GM23338 (cell line): ENCODE measurements at places on chromosomes 12 and 14.

DNA sequence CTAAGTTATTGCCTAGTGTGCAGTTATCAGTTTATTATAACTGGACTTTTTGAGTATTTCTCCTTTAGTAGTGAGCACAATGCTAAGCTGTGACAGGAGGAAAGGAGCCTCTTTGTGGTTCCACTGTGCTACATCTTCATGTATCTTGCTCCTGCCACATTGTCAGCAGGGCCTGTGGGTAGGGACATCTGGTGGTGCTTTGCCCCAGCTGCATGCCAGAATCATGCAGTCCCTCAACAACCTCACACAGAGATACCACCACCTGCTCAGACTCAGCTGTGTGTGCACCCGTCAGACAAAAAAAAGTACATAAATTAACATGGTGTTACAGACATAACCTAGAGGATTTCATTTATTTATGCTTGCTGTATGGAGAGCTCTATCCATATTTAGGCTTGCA is 51.1 kb downstream of the MIS18BP1 start:
- DNase-seq = peak; percentile 43

DNA sequence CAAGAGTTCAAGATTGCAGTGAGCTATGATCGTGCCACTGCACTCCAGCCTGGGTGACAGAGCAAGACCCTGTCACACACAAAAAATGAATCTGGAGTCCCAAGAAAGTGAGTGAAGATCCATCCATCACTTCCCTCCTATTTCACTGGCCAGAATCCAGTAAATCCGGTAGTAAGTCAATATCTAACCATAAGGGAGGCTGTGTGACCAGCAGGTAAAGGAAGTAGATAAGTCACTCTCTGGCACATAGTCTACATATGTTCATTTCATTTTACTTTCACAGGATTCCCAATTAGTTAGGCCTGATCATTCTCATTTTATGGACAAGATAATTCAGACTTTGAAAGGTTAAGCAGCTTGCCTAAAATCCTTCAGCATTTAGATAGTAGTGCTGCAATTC is 11.9 kb upstream of the TCP11L2 start:
- no peak for DNase-seq

- DNase-seq = no peak
These were observed 2.6 kb downstream of the IRAK3 start for GRCh38 chr12:66191547-66192126.

- no peak for DNase-seq
These were observed 210.9 kb upstream of the ARID2 start for GRCh38 chr12:45518291-45519235.

DNA sequence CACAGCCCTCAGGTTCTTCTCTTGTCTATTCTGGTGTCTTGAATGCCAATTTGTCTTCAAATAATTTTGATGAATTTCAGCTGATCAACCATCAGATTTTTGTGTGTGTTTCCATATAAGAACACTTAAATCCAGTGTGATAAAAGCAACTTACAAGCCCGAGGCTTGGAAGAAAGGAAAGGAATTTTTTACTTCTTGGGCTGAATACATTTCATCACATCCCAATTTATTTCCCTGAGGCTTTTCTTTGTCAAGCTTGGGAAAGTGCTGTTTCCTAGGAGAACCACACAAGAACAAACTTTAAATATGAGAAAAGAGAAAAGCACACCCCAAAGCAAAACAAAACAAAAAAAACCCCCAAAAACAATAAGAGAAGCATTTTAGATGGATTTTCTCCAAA is 26.6 kb downstream of the GPRC5D start:
- DNase-seq = no peak

DNA sequence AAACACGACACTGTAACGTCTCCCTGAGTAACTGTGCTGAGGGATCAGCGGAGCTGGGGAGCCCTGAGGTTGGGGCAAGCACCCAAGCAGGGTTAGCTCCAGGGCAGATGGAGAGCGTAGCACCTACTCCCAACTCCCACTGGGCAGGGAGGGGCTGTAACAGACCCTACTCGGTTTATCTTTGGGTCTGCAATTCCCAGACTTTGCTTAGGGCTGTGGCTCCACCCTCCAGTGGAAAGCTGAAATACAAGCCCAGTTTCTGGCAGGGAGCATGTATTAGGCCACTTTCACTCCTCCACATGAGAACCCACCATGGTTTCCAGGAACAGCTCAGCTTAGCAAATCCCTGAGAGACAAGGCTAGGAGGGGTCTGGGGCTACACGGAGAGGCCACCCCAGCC is 17.3 kb upstream of the TC2N start:
- peak; percentile 15 for DNase-seq

DNA sequence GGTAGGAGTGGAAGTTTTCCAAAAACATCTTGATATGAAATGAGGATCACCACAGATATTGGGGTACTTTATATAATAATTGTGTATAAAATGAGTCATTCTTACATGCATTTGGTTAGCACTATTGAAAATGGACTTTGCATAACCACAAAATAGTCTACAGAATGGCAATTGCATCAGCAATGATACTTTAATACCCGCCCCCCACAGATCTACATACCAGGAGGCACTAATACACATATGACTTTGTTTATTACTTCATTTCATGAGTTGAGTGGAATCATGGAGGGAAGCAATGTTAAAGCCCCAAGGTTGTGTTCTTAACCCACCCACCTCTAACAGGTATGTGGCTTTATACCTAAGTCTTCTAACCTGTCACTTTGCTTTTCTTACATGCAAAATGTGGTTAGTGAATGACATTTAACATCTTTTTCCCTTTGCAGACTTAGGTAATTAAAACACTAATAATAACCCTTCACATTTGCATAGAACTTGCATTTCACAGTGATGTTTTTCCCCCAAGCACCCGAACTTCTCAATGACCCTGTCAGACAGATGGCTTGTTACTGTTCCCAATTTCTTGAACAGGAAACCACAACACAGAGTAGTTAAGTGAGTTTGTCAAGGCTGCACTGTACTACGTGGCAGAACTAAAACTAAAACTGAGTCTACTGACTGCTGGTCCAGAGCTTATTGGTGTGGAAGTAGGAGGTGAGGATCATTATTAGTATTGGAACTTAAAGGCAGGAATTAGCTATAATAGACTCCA is 101.9 kb downstream of the NPAS3 start:
- DNase-seq = no peak

DNA sequence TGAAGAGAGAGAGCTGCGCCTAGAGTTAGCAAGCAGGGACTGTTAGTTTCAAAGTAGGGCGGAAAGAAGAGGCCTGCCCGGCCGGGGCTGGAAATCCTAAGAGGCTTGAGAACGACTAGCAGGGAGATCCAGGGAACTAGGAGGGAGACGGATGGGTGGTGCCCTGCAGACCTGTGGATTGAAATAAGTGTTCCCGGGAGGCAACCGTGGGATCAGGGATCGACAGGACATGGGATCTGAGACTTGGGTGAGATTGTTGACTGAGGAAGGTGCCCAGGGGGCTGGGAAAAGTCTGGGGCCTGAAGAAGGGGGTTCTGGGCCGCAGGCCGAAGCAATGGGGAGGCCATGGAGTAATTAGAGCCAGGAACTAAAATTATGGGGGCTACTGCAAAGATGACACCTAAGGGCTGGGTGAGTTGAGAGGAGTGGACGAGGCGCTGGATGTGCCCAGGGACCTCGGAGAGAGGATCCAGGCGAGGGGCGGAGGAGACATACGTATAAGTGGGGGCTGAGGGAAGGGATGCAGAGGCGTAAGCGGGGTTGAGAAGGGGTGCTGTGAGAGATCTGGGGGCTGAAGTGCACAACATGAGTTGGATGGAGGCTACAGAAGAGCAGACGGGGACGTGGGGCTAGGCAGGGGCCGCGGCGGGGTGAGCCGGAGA is 635 bp downstream of the LTA4H start:
- DNase-seq = peak; percentile 58

GRCh38 chr12:24415934-24416333 is 466.5 kb upstream of the SOX5 start:
- peak; percentile 26 for DNase-seq

DNA sequence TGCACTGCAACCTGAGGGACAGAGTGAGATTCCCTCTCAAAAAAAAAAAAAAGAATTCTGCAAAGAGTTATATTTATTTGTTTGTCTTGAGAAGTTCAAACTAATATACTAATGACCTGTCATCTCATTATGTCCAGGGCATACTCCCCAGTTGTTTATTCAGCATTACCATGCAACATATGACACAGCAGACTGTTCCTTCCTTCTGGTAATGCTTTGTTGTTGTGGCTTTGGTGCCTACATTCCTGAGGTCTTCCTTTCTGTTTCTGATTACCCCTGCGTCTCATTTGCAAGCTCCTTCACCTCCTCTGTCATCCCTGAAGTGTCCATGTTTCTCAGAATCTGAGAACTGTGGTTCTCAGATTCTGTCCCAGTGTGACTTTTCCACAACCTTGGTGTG is 55.3 kb downstream of the DERA start:
- DNase-seq = no peak
